ENCODE measurements at places on chromosomes 11 and 22.

GRCh38 chr22:49181431-49181830, 646.2 kb downstream of the BRD1 start:
- DNase-seq: no peak

DNA sequence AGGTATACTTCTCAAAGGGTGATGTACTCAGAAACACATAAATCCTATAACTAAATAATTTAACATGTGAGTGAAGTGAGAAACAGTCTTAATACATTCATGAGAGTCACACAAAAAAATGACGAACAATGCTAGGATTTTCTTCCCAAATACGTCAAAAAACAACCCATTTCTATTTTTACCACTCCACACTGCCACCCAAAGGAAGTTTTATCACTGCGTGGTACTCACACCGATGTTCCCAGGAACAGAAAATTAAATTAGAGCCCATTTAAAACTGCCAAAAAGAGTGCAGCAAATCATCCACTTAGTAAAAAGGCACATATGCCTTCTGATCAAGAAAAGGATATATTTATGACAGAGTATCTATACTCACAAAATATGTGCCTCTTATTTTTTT, 710.9 kb upstream of the FAT3 start:
- no peak for DNase-seq

DNA sequence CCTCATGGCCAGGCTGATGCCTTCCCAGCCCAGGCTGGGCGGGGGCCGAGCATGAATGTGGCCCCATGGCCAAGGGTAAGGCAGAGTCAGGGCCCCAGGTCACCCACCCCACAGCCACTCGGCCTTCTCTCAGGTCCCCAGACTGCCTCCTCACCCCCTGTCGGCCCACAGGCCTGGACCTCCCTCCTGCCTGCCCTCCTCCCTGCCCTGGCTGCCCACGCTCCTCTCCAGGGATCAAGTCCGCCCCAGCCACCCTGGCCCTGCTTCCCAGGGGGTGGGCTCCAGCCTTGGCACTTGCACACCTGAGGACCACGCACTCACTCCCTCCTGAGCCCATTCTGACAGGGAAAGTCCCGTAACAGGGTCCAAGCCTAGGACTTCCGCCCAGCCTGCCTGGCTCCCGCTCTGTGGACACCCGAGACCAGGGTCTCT, 37.8 kb upstream of the TH start:
- DNase-seq: no peak

DNA sequence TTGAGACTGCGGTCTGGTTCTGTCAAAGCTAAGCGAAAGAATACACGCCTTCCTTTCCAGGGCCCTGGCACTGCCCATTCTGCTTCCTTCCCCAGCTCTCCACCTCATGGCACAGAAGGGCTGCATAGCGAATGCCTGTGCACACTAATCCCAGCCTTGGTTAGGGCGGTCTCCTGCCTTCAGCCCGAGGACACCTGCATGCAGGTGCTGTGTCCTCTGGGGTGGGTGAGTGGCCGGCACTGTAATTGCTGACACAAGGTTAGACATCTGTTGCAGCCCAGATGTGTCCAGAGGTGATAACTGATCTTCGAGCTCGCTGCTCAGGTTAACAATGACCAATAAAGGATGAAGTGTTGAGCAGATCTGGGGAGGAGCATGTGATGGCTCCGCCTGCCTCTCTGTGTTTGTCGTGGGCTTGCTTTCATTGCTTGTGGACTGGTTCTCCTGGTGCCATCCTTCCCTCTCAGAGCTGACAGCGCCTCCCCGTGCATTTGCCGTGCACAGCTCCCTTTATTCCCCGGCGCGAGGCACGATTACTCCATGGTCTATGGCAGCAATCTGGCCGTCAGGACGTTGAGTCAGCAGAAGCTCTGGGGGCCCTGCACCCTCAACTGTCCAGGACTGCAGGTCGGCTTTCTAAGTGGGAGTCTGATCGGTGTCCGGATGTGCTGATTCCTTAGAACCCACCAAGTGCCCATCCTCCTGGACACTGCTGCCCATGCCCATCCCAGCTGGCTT, 1088.2 kb downstream of the BRD1 start:
- DNase-seq: no peak

GRCh38 chr11:129865701-129866100, 29.7 kb downstream of the NFRKB start:
- DNase-seq: no peak

GRCh38 chr11:75966537-75967287, 151.7 kb downstream of the UVRAG start:
- DNase-seq: peak; percentile 83

DNA sequence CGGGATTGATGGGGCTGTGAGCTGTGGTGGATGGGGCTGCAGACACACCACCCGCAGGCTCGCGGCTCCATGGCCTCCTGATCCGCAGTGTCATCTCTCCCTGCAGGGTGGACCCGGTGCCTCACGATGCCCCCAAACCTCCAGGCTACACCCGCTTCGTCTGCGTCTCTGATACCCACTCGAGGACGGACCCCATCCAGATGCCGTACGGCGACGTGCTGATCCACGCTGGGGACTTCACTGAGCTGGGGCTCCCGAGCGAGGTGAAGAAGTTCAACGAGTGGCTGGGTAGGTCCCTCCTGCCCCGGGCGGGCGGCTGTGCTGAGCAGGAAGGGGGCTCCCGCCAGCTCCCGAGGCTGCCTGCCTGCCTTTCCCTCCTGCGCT, 23.1 kb downstream of the MPPED1 start:
- no peak for DNase-seq

DNA sequence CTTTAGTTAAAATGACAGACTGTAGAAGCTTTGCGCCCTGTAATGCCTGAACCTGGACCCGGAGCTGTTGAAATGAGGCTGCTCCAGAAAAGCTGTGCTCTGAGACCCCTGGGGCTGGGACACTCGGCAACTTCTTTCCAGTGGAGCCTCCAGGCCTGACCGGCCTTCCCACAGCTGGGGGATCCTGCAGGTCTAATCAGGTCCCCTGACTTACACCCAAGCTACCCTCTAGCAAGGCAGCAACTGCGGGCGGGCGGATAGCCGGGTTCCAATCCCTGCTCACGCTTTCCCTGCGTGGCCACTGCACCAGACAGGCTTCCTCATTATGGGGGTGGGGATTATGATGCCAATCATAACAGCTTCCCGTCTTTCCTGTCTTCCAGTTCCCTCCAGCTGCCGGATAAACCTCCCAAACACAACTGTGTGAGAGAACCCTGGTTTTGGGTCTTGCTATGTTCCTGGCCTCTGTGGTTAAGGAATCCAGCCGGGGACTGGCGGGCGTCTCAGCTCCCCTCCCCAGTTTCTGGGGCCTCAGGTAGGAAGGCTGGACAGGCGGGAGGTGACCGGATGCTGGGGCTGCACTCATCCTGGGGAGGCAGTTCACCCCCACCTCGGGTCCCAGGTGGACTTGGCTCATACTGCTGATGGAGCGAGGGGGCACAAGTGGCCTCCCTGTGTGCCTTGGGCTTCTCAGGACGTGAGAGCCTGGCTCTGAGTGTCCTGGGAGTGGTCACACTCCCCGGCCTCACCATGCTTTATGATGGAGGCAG, 38.6 kb downstream of the PARVG start:
- DNase-seq: no peak

- peak; percentile 12 for DNase-seq
These were observed 124.3 kb downstream of the TRIM29 start for GRCh38 chr11:120013325-120014250.

DNA sequence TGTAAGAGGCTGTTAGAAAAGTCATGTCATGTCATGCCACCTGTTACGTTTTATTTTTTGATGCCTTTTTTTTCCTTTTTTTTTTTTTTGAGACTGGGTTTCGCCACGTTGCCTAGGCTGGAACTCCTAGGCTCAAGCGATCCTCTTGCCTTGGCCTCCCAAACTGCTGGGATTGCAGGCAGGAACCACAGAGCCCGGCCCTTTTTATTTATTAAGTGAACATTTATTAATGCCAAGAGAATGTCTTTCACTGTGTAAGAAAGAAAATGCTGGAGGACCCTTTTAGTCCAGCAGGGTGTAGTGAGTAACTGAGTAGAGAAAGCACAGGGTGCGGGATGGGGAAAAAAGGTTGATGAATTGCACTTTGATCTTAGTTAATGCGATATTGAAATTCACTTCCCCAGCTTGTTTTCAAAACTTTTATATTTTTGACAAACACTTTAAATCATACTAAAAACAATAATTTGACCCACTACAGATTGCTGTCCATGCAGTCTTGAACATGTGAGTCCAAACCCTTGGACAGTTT, 2.3 kb upstream of the XBP1 start:
- DNase-seq: no peak

- DNase-seq: no peak
These were observed 1.5 kb downstream of the YPEL4 start for GRCh38 chr11:57647960-57648800.

GRCh38 chr22:37626144-37626543, 13.3 kb upstream of the SH3BP1 start:
- no peak for DNase-seq

- no peak for DNase-seq
These were observed 41.6 kb upstream of the ISX start for GRCh38 chr22:35024364-35024692.

DNA sequence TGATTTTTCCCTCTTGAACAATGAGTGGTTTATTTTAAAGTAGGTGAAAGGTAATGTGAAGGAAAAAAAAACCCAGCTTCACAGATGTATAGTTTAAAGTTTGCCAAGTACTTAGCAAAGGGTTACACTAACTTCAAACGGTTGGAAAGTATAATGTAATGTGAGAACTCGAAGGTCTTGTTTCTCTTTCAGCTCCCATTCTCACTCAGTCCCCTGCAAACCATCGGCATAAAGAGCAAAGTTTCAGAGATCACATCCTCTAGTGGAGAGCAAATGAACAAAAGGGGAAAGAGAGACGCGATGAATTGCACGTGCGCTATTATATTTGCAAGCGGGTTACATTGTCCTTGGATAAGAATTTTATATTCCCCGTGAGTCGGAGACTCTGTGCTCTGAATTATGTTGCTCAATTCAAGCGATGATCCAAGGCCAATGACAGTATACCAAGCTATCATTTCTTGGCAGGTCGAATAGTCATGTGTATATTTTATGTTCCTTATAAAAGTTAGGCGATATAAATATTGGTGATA, 37.6 kb upstream of the BIRC3 start:
- peak; percentile 33 for DNase-seq

GRCh38 chr22:46542011-46542985, 4.9 kb upstream of the CELSR1 start:
- peak; percentile 66 for DNase-seq

DNA sequence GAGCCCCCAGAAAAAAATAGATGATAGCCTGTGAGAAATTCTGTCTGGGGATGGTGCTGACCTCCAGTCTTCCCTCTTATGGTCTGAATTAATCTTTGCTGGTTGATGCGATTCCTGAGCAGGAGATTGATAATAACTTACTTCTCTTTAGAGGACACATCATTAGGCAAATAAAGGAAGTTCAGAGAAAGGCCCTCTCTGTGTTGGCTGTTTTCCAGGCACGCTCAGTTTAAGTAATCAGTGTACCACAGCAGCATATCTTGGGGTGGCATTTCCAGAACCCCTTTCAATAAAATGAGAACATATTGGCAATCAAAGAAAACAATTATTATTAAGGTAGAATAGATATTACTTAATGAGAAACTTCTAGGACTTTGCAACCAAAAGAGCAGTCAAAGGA, 1129.3 kb upstream of the RAG2 start:
- DNase-seq: peak; percentile 35

GRCh38 chr11:93668171-93668570, 6.7 kb downstream of the CEP295 start:
- DNase-seq: no peak

GRCh38 chr11:9169595-9170295, 78.3 kb upstream of the SCUBE2 start:
- DNase-seq: peak; percentile 32

- peak; percentile 37 for DNase-seq
These were observed 147.5 kb upstream of the CTSC start for GRCh38 chr11:88484873-88485621.

DNA sequence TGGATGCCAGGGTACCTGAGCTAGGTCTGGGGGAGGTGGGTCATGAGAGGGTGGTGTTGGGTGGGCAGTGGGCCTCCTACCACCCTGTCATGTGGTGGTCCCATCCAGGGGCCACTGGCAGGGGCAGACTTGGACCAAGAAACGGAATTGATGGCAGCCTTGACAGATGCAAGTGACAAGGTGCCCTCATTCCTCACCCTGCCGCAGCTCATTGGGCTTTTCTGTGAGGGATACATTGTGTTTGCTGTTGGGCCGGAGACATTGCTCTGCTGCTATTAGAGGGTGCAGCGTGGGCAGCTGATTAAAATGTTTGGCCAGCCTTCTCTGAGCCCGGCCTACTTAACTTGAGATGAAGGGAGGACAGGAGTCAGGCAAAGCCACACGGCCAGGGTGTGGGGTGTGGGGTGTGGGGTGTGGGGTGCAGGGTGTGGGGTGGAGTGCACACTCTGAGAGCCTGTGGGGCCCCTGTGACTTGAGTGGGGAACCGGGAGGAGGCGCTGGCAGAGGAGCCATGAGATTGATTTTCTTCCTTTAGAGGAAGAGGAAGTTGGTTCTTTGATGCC, 351.5 kb downstream of the TBC1D22A start:
- no peak for DNase-seq

DNA sequence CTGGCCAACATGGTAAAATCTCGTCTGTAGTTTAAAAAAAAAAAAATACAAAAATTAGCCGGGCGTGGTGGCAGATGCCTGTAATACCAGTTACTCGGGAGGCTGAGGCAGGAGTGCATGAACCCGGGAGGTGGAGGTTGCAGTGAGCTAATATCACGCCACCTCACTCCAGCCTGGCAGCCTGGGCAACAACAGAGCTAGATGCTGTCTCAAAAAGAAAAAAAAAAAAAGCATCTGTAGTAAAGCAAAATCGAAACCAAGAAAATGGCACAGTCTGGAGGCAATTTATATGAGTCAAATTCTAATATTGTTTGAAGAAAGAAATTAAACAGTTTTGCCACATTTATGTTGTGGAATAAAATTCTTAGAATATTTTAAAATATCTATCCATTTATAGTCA, 365.0 kb upstream of the CHORDC1 start:
- no peak for DNase-seq

- no peak for DNase-seq
These were observed 84.3 kb downstream of the IGLL1 start for GRCh38 chr22:23495614-23496444.

- no peak for DNase-seq
These were observed 42.1 kb upstream of the TTC12 start for GRCh38 chr11:113272281-113272680.

- DNase-seq: no peak
These were observed 41.3 kb downstream of the ABTB2 start for GRCh38 chr11:34316347-34317035.

DNA sequence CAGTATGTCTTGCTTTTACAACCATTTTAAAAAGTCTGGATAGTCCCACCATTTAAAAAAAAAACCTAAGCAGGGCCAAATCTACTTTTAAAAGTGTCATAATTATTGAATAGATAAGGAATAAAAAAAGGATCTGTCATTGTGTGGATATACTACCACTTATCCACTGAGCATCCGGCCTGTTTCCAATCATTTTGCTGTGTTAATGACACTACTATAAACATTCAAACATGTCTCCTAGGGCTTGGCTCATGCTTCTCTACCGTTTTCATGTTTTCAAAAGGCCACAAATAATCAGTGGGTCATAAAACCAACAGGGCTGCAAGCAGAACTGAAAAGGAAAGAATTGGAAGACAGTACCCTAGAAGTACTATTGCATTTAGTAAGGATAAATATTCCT, 12.5 kb upstream of the C22orf39 start:
- no peak for DNase-seq
